ENCODE measurements at places on chromosomes 6 and 20.

DNA sequence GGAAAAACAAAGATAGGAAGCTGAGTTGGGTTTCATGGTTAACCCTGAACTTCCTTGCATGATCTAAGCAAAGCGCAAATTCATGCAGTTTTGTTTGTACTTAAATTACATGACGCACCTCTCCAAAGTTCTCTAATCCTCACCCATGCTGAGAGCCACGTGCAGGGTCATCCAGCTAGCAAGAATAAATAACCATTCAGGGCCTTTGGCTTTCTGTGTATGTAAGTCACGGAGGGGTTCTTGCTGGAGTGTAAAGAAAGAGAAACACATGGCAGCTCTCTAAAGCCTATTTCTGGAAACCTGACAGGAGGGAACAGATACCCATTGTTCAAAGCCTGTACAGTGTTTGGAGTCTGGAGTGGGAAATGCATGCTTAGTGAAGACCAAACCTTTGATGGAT lies 171.7 kb upstream of the CCN2 start:
- DNase-seq, result no peak

- peak; percentile 90 for DNase-seq
Observed at GRCh38 chr6:25017932-25018567, 82.3 kb upstream of the RIPOR2 start.

GRCh38 chr6:55827818-55828522 lies 47.4 kb downstream of the BMP5 start:
- no peak for DNase-seq

- DNase-seq, result no peak
Observed at GRCh38 chr20:61960836-61961235, 104.8 kb downstream of the TAF4 start.

- DNase-seq, result peak; percentile 62
Observed at GRCh38 chr20:41133709-41134361, 3.5 kb upstream of the PLCG1 start.

DNA sequence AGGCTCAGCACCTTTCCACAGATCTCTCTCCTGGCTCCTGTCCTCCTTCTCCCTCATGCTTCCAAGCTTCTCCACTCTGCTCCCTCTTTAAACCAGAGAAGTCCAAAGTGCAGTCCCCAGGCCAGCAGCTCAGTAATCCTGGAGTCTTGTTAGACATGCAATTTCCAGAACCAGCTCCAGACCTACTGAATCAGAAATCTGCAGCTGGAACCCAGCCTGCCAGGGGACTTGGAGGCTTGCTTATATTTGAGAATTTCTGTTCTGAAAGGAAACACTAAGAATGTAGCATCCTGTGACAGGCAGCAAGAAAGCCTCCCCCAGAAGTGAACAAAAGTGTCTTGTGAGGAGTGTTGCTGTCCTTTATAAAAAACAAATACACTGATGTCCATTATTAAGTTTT lies 438.1 kb downstream of the BCKDHB start:
- DNase-seq, result no peak

DNA sequence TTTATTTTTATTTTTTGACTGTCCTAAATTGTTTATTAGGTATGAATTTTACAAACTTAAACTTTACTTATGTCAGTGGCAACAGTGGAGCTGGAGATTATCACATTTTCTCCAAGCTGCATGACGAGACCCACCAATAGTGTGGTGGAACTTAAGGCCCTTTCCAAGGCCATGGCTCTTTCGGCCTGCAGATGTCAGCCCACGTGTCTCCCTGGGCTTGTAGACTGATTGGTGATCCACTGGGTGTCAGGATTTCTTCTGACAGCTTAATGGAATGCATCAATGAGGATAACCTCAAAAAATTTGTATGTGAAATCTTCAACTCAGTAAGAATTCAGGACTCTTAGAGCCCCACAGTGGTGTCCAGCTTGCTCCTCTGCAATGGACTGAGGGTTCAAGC lies 32.3 kb upstream of the OVOL2 start:
- DNase-seq, result no peak

- DNase-seq, result no peak
Observed at GRCh38 chr6:20819774-20820400, 285.6 kb downstream of the CDKAL1 start.

GRCh38 chr6:111972745-111973117 lies 81.2 kb upstream of the CCN6 start:
- no peak for DNase-seq

- no peak for DNase-seq
Observed at GRCh38 chr6:140346428-140346827, 972.0 kb upstream of the CITED2 start.

DNA sequence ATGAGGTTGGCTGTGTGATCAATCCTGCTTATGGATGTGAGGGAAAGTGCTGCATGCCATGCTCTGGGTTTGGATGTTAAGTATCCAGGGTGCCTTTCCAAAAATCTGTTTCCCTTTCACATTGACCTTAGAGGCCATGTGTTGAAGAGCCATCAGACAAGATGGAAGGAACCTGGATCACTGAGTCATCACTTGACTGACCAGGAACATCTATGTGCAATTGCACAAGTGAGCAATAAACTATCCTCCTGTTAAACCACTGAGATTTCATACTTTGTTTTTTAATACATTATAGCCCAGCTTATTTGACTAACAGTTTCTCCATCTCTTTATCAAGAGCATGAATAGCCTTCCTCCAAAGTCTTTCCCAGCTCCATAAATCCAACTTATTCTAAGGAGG lies 17.8 kb upstream of the TMEM14A start:
- DNase-seq, result no peak

DNA sequence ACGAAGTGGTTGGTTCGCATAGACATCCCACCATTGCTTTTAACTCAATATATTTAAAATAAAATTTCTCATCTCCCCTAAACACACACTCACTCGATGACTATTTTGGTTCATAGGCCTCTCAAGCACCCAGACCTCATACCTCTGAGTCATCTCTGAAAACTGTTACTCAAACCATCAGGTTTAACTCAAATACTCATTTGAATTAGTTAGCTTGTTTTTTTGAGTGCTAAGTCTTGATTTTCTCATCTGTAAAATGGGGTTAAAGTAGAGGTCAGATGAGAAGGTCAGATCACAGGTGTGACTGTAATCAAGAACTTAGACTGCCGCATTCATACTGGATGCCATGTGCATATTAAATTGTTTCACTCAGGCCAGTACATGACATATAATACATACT lies 243.9 kb upstream of the TENT5A start:
- DNase-seq, result no peak

DNA sequence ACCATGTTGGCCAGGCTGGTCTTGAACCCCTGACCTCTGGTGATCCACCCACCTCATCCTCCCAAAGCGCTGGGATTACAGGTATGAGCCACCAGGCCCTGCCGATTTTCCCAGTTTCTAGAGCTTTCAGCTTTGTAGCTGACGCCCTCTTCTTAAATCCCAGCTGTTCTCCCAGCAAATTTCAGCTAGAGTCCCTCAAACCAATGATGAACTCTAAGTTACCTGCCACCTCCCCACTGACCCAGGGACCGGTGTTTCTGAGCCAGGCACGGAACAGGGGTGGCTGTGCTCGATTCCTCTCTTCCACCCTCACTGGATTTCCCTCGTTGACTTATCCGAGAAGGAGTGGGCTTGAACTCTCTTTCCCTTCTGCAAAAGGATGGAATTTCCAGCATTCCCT lies 39.1 kb downstream of the SUN5 start:
- no peak for DNase-seq

DNA sequence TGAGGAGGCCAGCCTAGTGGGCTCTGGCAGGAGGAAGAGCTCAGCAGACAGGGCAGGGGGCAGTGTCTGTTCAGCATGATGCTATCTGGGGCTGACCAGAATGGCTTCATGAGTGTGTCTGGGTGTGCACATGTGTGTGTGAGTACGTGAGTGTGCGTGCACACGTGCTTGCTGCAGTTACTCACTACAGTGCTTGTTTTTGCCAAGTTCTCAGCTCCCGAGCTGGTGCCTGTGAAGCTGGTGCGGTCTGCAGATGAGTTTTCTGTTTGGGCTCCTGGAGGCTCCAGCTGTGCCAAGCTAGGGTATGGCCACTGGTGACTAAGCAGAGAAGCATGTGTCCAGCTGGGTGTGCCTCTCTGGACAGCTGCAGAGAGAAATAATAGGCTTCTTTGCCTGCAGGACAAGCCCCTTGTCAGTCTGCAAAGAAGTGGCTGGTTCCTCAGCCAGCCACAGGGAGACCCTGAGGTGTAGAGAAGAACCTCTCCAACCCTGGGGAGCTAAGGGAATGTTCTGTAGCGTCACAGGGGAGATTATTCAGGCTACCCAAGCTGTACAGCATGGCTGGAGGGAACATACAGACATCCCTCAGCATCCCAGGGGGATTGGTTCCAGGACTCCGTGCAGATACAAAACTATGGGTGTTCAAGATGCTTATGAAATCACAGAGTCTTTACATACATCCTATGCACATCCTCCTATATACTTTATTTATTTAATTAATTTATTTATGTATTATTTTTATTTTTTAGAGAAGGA lies 40.2 kb upstream of the FAM50B start:
- no peak for DNase-seq

DNA sequence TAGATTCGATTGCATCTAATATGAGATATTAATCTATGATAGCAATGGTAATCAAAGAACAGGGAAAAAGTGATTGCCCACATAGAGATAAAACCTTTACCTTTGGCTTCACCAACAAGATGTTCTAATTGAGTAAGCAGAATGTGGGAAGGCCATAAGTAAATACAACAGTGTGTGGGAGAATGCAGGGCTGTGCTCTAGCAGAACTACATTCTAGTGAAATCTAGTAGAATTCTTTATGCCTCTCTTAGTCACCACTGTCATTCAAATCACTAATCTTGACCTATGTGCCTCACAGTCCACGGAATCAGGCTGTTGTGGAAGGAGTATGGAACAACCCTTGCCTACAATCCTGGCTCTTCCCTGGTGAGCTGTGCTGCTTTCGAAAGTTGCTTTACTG lies 30.4 kb upstream of the MCM9 start:
- DNase-seq, result no peak

DNA sequence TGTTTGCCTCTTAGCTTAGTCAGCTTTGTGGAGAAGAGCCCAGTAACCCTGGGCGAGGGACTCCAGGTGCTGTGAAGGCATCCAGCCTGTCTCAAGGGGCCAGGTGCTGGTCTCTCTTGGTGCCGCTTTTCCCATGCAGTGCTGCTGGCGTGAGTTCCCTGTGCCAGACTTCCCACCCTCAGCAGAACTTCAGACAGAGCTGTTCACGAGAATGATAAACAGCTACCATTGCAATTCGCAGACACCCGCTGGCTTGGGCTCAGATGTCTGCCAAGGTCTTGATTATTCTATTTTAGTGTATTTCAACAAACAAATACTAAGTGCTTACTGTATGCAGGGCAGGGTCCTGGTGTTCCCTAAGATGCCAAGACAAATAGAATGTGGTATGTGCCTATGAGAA lies 57.7 kb downstream of the RNF217 start:
- DNase-seq, result no peak

DNA sequence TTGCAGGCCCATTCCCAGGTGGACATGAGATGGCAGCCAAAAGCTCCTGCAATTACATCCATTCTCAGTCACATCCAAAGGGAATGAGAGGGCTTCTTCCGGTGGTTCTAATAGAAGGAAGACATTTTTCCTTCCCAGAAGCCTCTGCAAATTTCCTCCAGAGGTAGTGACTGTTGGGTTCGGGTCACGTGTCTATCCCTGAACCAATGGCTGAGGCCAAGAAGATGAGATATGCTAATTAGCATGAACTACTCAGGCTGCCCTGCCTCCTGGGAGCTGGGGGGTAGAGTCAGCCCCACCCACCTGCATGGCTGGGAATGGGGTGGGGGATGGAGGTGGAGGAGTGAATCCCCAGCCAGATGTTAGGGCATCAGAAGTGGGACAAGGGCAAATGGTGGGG lies 61.3 kb upstream of the IYD start:
- DNase-seq, result no peak

DNA sequence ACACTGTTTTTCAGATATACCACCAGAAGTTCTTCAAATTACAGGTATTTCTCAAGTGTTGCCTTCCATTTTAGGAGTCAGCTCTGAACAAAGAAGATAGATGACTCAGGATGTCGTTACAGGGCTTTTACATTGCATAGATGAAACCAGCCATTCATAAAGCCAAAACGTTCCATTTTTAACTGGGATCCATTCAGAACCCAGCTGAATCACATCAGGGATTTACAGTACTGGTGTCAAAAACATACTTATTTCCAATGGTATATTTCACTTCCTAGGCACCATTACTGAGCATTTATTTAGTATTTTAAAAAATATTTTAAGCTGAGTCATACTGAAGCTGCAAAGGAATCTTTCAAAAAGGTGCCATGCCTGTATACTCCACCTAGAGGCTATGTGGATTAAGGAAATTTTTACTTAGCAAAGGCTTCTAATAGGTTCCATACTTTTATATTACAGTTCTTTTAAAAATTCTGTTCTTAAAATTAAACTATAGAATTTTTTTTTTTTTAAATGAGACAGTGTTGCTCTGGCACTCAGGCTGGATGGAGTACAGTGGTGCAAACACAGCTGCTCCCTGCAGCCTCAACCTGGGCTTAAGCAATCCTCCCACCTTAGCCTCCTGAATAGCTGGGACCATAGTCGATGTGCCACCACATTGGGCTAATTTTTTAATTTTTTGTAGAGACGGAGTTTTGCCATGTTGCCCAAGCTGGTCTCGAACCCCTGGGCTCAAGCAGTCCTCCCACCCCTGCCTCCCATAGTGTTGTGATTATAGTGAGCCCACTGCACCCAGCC lies 2.6 kb downstream of the ASF1A start:
- no peak for DNase-seq

- DNase-seq, result no peak
Observed at GRCh38 chr6:53162606-53163005, 14.0 kb upstream of the GCM1 start.

GRCh38 chr6:15837205-15837604 lies 174.4 kb upstream of the DTNBP1 start:
- DNase-seq, result no peak

DNA sequence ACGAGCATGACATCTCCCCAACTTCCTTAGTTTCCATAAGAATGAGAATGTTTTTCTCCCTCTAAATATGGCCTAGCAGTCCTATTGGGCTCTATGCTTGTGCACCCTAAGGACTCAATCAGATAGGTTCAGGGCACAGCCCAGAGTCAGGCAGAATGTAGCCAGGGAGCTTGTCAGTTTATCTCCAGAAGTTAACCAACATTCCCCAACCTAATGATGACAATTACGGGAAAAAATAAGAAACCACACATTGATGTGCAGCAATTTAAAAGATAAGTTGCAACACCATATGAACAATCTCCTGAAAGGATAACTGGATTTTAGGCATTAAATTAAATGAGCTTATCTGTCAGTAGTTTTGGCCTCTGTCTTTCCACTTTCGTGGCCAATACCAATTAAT lies 71.1 kb downstream of the HDDC2 start:
- DNase-seq, result no peak

- DNase-seq, result no peak
Observed at GRCh38 chr6:112881828-112882780, 535.0 kb downstream of the RFPL4B start.

DNA sequence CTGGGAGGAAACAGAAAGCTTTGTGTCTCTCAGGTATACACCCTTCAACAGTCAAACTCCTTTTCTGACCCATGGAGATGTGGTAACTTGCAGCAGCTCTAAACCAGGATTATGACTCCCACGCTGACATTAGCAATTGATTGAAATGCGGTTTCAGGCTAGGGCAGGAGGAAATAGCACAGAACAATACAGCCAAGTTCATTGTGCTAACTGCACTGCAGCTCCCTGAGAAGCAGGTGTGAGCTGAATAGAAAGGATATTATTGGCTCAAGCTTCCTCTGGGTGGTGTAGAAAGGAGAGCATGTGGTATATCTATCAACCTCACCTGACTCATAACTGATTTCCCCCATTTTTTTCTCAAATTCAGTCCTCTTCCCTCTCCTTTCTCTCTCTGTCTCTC lies 612.3 kb upstream of the BTBD3 start:
- no peak for DNase-seq

GRCh38 chr6:127912914-127913313 lies 12.1 kb upstream of the THEMIS start:
- no peak for DNase-seq

- no peak for DNase-seq
Observed at GRCh38 chr6:167762259-167762962, 64.3 kb upstream of the AFDN start.

All from CD4-positive, alpha-beta T cell treated with Interleukin-6 for 4 hours (primary cell).